ENCODE measurements at places on chromosomes 3 and 15. TPM values are rescaled to one million over a fixed set of nuclear protein-coding genes. Genes with fewer than 3 reads are reported as not detected.
A peak's percentile ranks its signal among the peaks of the same experiment; 100 is the strongest.

- no peak for DNase-seq
Observed at GRCh38 chr3:128079823-128080222, 27.6 kb downstream of the SEC61A1 start.

The IQCB1 gene
- total RNA-seq = 15.4 TPM

DNA sequence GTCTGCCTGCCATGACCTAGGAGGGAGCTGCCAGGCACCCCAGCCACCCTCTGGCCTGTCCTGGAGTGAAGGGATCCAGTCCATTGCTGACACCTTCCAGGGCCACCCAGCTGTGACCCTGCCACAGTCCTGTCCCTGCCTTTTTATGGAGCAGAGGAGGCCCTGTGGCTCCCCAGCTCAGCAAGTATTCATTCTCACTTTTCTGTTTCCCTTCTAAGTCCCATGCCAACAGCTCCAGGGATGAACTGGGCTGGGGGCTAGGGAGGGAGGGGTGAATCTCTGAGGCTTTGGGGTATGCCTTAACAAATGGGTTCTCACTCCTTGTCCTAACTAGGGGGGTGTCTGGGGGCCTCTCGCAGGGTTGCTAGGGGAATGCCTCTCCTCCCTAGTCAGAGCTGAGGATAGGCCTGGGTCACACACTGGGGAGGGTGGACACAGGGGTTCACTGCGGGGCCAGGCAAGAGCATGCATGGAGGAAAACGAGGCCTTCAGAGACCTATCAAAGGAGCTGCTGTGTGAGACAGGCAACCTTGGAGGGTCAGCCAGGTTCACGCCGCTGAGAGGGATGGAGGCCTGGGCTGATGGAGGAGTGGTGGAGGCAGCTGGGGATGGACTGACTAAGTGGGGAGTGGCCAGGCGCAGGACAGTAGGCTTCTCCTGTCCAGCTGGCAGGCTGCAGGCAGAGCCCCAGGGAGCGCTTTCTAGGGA lies 31.8 kb downstream of the EPHB3 start:
- no peak for DNase-seq

The SPSB4 gene
- total RNA-seq = not detected

DNA sequence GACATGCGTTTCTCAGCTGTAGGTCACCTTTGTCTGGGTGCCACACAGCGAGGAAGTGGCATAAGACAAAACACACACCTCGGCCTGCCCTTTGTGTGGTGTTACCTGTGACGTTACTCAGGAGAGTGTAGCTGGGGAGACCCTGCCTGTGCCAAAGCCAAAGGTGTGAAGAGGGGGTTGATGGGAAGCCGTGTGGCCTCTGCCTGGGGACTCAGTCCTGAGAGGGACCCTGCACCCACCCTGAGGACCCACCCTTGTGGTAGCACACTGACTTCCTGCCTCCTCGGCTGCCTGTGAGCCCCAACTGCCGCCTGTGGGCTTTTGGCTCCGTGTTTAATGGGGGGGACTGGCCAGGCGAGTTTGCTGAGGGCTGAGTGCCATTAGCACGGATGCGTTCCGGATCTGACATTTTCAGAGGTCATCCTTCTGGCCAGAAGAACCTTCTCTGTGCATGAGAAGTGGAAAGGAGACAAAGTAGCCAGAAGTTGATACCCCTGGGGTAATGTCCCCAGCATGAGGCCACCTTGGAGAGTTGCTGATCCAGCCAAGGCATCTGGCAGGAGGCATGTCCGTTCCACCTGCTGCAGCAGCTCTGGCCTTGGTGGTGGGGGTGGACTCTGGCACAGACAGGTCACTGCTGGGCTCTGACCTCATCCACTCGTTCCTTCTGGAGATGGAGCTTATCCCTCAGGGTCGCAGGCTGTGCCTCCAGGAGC lies 51.8 kb upstream of the FURIN start:
- no peak for DNase-seq

The THAP10 gene
- 3.1 TPM for total RNA-seq

The IMPG2 gene
- 0.03 TPM for total RNA-seq

DNA sequence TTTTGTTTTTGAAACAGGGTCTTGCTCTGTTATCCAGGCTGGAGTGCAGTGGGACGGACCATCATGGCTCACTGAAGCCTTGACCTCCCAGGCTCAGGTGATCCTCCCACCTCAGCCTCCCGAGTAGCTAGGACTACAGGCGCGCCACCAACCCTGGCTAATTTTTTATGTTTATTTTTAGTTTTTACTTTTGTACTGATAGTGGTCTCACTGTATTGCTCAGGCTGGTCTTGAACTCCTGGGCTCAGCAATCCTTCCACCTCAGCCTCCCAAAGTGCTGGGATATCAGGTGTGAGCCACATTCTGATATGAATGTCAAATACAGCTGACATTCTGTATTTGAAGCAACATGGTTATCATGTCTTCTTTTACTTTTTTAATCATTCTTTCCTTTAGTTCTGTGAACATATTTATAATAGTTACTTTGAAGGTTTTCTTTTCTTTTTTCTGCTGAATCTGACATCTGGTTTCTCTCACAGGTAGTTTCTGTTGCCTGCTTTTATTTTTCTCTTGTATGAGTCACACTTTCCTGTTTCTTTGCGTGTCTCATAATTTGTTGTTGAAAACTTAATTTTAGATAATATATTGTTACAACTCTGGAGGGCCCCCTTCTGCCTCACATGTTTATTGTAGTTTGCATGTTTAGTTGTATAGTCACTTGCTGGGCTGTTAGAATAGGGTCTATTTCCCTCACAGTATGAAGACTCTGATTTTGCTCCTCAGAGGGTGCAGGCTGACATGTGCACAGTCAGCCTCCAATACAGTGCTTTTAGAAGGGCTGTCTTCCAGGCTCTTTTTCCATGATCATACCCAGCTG lies 8.4 kb upstream of the CNTN4 start:
- DNase-seq = peak; percentile 14

GRCh38 chr15:29208836-29209235 lies 60.8 kb downstream of the NSMCE3 start:
- DNase-seq = no peak

DNA sequence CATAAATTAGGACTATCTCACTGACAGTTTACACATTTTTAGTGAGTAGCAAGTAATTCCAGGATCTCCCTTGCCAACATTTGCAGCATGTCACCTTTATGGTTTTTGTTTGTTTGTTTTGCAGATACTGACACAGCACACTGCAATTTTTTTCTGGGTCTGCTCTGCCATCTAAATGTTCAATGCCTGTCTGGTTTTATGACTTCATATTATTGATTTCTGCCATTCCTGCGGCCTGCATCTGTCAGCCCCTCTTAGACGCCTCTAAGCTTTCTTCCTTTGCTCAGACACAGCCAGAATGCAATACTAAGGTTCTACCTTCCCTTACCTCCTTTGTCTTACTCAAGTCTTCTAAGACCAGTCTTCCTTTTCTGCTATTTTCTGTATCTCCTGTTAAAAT lies 321.2 kb upstream of the AZI2 start:
- DNase-seq = no peak

DNA sequence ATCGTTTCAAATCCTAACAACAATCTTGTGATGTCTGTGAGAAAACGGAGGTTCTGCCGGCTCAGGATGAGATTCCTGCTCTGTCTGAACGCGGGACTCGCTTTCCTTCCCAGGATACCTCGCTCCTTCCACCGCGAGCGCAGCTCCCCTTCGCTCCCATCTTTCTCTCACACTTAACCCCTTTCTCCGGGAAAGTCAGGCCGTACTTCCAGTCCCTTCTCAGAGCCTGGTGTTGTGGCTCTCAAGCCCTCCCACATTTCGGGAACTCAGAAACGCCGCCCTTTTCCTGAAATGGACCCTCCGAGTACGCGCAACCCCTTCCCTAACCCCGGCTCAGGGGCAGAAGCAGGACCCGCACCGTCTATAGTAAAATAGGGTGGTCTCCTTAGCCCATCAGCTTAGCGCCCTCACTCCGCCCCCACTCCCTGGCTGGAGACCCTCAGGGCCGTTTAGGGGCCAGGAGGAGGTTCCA lies 378 bp upstream of the FEM1B start:
- no peak for DNase-seq

GRCh38 chr15:58228718-58229117 lies 90.5 kb downstream of the AQP9 start:
- DNase-seq = peak; percentile 20

DNA sequence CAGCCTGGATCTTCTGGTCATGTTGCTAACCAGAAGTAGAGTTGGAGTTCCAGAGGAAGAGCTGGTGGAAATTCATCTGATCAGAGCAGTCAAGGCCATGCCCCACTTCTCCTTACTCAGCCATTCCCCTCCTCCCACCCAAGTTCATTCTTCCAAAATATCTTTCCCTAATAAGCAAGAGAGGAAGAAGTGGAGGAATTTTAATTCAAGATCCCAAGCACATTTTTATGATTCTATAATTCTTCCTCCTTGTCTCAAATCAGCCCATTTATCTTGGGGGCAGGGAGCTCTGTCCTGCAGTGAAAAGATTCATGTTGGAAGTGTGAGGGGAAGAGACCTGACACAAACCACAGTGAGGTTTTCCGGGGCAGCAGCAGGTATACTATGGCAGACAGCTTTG lies 85.0 kb upstream of the GALNT15 start:
- DNase-seq = no peak

Measured in foreskin keratinocyte (primary cell).